ENCODE measurements at places on chromosomes 4 and X.
A peak's percentile ranks its signal among the peaks of the same experiment; 100 is the strongest.

GRCh38 chrX:132737743-132738142 is 220.7 kb downstream of the HS6ST2 start:
- no peak for DNase-seq

DNA sequence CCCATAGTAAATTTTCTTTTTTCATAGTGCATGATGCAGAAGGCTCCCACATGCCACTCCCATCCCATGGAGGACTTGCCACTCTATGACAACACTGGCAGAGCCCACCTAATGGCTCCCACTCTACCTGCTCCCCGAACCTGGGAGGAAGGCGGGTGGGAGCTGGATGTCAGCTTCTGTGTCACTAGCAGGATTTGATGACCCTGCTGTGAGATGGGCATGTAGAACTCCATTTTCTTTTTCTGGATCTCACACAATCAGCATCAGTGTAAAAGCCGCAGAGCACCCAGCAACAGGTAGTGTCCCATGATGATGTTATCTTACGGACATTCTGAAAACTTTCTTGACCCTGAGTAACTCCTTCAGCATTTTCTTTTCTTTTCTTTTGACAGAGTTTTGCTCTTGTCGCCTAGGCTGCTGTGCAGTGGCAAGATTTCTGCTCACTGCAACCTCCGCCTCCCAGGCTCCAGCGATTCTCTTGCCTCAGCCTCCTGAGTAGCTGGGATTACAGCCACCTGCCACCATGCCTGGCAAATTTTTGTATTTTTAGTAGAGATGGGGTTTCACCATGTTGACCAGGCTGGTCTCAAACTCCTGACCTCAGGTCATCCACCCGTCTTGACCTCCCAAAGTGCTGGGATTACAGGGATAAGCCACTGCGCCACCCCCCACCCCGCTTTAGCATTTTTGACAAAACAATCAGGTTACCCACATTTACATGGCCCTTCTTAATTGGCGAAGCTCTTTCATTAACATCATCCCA is 15.0 kb upstream of the ADH1A start:
- DNase-seq: no peak

DNA sequence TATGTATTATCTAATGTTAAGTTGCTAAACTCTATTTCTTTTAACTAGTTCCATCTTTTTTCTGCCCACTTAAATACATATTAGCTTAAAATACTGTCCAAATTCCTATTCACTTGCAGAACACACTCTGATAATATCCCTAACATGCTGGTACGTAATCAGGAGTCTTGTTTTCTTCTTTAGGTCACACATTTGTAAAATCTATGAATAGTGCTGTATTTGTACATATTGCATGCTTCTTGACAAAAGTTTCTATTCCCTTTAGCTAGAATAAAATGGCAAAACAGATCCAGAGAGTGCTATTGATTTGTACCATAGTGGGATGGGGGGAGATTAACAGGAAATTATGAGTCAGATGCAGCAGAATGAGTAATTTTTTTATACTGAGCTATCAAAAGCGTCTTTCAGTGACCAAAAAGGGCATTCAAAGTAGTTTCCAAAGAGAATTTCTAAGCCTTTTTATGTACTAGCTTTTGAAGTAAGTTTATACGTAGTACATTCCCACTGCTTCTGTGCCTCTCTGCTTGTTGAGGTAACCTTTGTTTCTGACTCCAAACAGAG is 126.5 kb downstream of the PTPN13 start:
- DNase-seq: no peak

GRCh38 chr4:20356565-20356964 is 104.9 kb downstream of the SLIT2 start:
- peak; percentile 26 for DNase-seq

DNA sequence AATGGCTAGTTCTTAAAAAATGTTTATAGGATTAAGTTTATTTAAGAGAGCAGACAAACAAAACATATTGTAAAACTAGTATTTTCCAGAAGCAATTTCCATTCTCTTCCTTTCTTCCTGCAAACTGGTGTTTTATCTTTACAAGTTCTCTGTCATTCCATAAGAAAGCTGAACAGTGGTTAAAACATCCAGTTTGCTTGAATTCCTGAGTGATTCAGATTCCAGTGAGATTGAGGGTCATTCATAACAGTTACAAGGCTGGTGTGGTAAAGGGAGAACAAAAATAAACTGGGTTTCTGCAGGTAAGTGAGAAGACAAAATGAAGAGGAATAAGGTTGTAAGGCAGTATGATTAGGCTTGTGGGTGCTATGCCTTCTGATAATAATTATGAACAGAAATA is 544.8 kb upstream of the DIPK2B start:
- DNase-seq: no peak

DNA sequence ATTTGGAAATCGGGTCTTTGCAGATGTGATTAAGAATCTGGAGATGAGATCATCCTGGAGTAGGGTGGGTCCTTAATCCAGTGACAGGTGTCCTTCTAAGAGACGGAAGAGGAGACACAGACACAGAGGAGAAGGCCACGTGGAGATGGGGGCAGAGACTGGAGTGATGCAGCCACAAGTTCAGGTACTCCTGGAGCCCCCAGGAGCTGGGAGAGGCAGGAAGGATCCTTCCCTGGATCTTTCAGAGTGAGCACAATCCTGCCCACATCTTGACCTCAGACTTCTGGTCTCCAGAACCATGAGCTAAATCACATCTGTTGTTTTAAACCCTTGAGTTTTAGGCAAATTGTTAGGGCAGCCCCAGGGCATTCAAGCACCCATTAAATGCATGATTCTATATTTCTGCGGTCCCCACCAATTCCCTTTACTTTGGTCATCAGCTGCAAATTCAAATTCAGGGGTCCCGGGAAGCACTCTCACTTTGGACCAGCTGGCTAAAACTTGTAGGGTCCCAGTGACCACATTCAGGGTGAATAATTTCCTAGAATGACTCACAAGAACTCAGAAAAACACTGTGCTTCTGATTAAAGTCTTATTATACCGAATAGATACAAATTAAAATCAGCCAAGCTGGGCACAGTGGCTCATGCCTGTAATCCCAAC is 12.8 kb upstream of the AKAP17A start:
- no peak for DNase-seq

DNA sequence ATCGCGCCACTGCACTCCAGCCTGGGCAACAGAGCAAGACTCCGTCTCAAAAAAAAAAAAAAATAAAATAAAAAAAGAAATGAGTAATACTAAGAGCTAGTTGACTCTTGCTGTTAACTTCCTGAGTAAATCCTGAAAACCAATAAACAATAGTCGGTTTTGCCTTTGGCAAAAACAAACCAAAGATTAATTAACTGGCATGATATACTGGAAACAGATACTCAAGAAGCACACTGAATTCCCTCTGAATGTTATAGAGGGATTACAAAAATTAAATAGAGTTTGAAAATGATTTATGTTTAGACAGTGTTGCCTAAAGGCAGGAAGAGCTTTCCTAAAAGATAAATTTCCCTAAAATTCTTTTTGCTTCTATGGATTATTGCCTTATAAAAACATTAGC is 1702.3 kb downstream of the STIM2 start:
- no peak for DNase-seq

GRCh38 chrX:11137543-11138139 is 26.5 kb downstream of the HCCS start:
- DNase-seq: no peak

DNA sequence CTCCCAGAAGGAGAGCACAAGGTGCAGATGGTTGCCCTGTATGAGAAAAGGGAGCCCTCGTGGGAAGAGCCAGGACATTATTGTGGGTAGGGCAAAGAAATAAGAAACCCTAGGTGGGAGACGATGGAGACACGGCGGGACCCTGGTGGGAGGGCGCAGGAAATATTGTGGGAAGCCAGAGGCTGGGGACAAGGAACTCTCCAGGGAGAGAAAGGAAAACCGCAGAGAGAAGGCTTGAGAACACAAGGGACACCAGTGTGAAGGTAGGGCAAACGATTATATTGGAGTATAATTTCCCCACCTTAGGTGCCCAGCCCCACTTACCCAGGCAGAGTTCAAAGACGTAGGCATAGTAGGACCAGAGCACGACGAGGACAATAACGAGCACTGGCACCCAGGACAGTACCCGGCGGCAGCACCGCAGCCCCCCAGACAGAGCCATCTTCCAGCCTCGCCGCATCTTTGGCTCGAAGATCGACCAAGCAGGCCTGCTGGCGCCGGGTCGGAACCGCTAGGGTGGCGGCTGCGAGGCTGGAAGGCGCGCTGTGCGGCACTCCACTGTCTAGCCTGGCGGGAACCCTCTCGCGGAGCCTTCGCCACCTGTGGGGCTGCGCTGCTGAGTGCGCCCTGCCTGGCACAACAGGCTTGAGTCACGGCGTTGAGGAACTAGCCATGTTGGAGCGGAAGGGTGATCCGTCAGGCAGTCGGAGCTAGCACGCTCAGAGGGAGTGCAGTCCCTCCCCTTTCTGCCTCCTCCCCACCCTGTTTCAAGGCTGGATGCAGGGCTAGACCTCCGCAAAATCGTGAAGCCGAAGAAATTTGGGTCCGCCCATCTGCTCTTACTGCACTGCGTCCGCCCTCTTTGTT is at the start of gene ZDHHC15:
Gene ZDHHC15, minus strand, starts transcription at position 473 of the 867 bp plus-strand sequence. Its CDS starts 13 bp downstream, at position 460.
- peak; percentile 58 for DNase-seq

GRCh38 chr4:73607375-73608033 is 12.7 kb downstream of the RASSF6 start:
- no peak for DNase-seq

DNA sequence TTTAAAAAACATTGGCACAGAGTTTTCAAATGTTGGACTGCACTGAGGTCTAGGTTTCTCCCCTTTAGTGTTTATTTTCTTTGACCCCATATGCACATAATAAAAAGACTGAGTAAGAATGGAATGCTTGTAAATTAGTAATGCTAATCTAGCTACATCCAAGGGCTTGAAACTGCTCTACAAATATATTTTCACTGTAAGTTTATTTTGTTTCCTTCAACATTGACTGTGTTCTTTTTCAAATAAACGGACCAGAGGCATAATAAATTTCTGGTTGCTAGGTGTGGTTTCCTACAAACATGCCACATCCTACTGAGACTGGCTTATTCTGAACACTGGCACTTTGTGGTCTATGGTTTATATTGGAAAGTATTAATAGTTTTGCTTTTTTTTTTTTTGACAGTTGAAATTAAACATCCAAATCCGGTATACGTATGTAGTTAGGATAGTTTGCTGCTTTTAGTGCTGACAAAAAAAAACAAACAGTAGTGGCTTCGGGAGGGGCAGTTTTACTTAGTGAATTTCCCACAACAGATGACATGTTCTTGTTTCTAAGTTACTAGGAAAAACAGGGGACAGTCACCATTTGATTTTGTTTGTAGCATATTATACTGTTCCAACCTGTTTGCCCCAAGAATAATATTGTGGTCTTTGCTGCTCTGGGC is 13.2 kb downstream of the CA5B start:
- no peak for DNase-seq

GRCh38 chr4:60175241-60175640 is 1024.9 kb upstream of the ADGRL3 start:
- DNase-seq: no peak

- no peak for DNase-seq
Observed at GRCh38 chrX:147173594-147173993, 359.1 kb upstream of the CXorf51A start.

DNA sequence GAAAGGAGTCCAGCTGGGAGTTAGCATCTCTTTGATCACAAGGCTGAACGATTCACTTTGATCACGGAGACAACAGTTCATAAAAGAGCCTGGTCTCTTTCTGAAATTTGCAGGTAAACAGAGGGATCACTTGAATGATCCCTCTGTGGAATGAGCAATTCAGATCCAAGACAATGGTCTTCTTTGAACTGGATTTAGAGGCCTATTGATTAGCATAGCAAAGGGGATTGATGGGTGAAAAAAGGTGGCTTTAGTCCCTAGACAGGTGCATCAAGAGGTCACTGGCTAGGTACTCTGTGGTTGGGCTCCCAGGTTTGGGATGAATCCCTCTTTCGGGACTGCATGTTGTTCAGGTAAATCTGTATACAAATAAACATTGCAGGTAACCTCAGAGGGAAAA is 223.8 kb upstream of the TAPT1 start:
- DNase-seq: no peak

GRCh38 chr4:89486042-89486441 is 178.4 kb upstream of the GPRIN3 start:
- DNase-seq: no peak

- no peak for DNase-seq
Observed at GRCh38 chr4:136909626-136910025, 622.7 kb downstream of the PCDH18 start.

DNA sequence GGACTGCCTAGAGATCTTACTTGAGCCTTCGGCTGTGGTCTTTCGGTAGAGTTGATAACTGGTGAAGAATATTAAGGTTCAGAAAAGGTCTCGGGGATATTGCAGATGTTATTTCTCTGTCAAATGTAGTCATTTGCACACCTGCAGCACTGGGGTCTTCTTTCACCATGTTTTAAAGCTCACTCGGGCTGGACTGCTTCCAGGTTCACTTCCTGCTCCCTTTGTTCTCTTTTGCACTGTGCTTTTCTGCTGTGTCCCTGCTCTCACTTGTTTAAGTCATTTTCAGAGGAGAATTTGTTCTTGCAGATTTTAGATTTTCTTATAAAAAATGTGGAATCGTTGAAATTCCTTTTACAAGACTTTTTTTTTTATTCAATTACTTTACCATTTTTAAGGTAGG is 68.5 kb downstream of the BMPR1B start:
- no peak for DNase-seq

- DNase-seq: no peak
Observed at GRCh38 chr4:173424899-173425805, 26.2 kb upstream of the SCRG1 start.

DNA sequence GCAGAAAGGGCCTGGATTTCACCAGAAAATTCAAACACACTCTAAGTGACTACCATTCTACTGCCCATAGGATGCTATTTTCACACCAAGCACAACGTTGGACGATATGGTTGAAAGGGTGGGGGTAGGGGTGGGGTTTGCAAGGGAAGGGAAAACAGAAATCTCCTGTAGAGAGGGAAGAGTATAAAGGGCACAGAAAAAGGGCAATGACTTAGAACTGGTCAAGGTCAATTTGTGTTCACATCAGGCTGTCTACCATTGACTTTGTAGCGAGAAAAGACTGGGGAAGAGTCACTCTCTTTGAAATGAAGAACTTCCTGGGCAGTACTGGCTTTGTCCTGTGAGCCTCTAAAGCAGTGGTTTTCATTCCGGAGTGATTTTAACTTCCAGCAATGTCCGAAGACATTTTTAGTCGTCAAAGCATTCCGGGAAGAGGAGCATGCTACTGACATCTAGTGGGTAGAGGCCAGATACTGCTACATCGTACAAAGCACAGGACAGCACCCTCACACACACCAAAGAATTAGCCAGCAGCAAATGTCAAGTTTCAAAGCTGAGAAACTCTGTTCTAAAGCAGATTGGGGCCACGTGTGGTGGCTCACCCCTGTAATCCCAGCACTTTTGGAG is 48.4 kb upstream of the SLC7A3 start:
- DNase-seq: no peak

GRCh38 chr4:103786593-103786992 is 66.8 kb upstream of the TACR3 start:
- no peak for DNase-seq

DNA sequence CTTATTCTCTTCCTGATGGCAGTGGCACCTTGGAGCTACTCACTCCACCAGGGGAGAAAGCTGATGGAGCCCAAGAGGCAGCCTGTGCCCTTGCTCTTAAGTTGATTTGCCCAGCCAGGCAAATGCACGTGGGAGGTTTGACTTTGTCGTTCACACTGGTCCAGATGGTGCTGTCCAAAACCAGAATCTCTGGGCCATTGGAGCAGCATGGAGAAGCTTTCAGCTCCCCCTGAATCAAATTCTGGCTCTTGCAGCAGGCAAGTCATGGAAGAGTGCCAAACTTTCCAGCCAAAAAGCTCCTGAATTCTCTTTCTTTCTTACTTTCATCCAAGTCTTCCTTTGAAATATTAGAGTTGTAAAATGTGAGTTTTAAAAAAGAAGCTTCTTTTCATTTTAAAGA is 970.4 kb downstream of the RPA4 start:
- DNase-seq: no peak

GRCh38 chrX:21711848-21712197 is 46.1 kb downstream of the SMPX start:
- no peak for DNase-seq
